ENCODE measurements at places on chromosomes 5 and 9.

DNA sequence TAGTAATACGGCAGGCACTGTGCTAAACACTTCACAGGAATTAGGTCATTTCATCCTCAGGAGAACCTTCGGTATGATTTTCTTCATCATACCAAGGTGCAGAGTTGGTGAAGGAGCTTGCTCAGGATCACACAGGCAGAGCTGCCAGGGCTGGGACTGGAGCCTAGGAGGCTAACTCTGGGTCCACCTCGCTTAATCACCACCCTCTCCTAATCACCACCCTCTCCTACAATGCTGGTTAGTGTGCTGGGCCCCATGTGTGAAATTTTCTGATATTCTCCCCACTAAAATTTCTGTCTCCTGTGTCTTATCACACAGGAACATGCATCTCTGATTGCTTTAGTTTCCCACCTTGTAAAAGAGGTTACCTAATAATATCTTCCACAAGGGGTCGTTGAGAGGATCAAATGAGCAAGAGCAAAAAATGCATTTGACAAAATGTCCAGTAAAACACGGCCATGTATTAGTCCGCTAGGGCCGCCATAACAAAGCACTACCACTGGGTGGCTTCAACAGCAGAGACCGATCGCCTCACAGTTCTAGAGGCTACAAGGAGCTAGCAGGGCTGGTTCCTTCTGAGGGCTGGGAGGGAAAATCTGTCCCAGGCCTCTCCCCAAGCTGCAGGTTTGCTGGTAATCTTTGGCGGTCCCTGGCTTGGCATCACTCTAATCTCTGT, 128.2 kb upstream of the NFIB start:
- DNase-seq: no peak

DNA sequence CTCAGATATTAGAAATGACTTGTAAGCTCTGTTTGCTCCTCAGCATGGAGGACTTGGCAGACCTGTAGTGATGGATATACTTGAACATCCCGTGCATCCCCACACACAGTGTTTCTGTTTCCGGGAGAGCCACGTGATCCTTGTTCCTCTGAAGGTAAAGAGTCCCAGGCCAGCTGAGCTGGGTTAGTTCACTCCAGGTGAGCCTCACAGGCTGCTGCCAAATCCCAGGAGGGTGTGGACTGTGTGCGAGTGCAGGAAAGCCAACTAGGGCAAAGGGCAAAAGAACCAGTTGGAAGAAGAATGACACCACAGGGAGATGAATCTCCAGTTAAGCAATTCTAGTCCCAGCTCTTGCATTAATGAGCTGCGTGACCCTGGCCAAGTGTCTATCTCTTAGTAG, 10.4 kb upstream of the TOMM5 start:
- DNase-seq: no peak

DNA sequence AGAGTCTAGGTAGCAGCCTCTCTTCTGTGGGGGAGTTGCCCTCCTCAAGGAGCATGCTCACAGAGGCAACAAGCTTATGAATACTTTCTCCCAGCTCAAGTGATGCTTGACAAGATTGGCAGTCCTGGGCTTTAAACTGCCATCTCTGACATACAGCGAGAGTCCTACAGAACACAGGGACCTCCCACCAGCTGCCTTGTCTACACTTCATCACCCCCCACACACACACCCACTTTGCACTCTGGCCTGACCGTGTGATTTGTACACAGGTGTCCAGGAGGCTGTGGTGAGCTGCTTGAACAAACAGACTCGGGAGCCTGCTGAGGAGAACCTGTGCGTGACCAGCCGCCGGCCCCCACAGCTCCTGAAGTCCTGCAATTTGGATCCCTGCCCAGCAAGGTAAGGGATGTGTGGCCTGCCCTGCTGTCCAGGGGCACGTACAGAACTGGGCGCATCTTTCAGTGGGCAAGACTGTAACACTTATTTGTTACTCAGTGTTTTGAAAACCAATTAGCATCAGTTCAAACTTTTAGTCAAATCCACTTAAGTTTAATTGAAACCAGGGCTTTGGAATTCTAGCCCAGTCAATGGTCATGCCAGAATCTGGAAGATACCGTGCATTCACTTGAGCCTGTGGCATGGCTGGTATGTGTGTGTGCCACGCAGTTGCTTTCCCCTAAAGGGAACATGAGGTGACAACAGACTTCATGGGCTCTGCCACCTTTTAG, 247.5 kb downstream of the ADAMTSL1 start:
- DNase-seq: no peak

DNA sequence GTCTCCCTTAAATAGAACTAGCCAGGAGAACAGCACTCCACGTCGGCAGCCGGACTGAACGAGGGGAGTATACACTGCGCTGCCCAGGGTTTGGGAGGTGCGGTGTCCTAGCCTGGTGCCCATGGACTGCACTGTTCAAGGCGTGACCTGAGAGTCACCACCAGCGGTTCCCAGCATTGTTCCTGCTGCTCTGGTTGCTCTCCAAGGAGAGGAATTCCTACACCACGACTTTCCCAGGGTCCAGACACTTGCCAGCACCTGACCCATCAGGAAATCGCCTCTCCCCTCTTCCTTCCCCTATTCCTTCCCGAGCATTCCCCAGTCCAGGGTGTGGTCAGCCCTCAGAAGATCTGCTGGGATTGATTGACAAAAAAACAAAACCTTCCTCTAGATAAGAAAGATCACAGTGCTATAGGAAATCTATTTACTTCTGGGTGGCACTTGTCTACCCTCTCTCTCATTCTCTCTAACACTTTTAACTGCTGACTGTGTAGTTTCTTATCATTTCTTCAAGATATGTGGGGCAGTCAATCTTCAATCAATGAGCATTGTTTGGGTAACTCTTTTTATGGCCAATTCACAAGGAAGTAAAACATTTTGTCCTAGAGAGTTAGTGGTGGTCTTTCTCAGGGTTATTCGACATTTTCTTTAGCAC, 297.8 kb upstream of the ACTBL2 start:
- DNase-seq: no peak
